Globus pallidus (tissue), 1 donor: ENCODE measurements at places on chromosomes 3 and 15.

DNA sequence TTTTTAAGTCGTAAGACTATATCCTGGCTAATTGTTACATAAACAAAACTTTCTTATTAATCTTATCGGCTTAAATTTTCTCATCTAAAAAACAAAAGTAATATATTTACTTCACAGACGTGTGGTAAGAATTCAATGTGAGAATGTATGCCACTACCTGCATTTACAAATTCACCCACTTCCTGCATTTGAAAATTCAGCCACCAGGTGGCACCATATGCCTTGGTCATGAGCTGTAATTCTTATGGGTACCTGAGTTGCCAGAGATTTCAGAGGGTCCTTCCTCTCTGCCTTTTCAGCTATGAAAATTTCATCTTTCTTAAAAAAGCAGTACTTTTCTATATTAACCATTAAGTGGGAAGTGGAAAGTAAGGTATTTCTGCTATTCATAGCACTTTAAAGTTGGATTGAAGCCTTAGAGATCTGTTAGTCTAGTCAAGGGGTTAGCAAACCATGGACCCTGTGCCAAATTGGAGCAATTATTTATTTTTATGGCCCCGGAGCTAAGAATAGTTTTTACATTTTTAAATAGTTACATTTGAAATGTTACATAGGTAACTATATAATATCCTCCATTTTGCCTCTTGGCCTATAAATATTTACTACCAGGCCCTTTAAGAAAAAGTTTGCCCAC, 127.8 kb downstream of the HCN4 start:
- peak; percentile 63 for DNase-seq

DNA sequence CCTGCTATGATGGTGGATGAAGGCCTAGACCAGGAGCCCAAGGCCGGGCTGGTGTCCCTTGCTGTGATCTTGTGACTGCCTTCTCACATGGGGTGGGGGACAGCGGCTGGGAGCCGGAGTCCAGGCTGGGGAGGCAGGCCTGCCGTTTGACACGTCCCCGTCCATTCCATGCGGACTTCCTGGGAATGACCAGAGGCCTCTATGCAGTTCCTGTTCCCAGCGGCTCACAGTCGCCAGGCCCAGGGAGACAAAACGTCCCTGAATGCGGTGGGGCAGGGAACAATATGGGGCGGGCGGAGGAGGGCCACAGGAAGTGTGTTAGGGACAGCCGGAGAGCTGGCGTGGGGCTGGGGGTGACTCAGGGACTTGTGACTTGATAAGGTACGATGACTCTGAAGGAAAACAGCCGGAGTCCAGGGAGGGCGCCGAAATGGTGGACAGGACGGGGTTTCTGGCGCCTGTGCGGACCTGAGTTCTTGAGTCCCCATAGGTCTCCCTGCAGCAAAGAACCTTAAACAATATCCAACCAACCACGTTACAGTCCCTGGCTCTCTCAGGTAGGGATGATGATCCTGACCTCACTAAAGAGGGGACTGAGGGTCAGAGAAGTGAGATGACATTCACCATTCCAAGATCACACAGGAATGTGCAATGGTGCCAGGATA, 40.5 kb upstream of the SMAD6 start:
- DNase-seq: no peak

- no peak for DNase-seq
These were observed 56.2 kb downstream of the GREM1 start for GRCh38 chr15:32774022-32774421.

DNA sequence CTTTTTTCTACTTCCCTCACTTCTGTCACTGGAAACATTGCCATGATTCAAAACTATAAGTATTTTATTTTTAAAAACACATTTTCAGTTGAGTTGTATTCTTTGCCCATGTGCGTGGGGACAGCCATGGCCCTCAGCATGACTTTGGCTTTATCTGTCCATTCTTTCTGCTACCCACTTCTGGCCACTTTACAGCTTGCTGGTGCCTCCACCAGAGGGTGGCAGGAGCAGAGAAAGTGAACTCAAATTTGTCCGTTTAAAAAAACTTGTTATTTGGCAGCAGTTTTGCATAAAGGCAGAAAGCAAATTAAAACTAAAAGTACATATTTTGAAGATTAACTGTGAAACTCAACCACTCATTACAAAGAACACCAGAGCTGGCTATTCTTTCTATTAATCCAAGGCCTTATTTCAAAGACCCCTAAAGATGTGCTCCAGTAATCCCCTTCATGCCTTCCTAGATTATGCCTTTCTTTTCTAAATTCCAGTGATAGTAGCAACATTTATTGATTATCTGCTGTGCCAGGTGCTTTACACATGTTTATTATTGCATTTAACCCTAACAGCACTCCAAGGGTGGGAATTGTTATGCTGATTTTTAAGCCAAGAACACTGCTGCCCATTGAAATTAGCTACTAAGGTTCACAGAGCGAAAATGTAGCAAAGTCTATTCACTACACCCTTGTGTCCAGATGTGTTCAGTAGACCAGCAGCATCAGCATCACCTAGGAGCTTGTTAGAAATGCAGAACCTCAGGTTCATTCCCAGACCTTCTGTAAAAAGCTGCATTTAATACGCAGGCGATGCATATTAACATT, 134.8 kb downstream of the THRB start:
- DNase-seq: no peak

GRCh38 chr15:55037071-55037470, 159.7 kb downstream of the RSL24D1 start:
- no peak for DNase-seq

GRCh38 chr3:142876417-142876816, 12.5 kb downstream of the PCOLCE2 start:
- DNase-seq: no peak

GRCh38 chr3:49132437-49133225, at the start of gene LAMB2:
LAMB2 (minus strand) TSS chr3:49133050; CDS start chr3:49132867, 183 bp downstream.
- DNase-seq: peak; percentile 60

DNA sequence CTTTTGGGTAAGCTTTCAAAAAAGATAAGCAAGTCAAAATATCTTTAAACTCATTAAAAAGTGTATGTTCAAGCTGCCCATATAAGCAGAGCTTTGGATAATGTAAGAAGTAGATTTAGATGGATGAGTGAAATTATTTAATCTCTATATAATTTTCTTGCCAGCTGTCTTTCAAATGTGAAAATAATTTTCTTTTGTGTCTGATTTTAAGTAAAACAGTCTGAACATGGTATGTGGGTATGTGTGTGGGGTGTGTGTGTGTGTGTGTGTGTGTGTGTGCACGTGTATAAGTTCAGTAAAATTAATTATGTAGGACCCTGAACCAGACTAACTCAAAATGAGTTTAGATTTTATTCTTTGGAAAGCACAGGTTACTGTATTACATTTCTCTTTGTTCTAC, 155.2 kb upstream of the CGNL1 start:
- DNase-seq: no peak

GRCh38 chr3:73547427-73548248, 77.1 kb downstream of the PDZRN3 start:
- peak; percentile 6 for DNase-seq

- DNase-seq: no peak
These were observed 366.3 kb downstream of the TIGIT start for GRCh38 chr3:114660124-114660523.

GRCh38 chr3:184626923-184627322, 65.3 kb downstream of the EPHB3 start:
- DNase-seq: no peak

- no peak for DNase-seq
These were observed 49.5 kb downstream of the ARHGAP31 start for GRCh38 chr3:119343719-119344118.
